ENCODE measurements at places on chromosomes 3 and 15.
A peak's percentile ranks its signal among the peaks of the same experiment; 100 is the strongest.

DNA sequence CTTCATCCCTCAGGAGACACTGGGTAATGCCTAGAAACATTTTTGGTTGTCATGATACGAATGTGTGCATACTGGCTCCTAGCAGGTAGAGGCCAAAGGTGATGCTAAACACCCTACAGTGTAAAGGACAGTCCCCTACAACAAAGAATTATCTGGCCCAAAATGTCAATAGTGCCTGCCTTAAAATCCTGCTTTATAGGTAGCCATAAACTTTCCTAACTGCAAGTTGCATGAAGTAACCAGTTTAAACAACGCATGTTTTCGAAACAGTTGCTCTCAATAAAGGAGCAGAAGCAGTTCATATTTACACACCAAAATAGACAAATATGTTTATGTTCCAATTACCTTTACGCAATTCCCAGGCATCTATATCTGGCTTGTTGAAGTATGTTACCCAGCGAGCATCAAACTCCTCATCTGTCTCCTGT is 9.1 kb downstream of the COX5A start:
- DNase-seq, result no peak

DNA sequence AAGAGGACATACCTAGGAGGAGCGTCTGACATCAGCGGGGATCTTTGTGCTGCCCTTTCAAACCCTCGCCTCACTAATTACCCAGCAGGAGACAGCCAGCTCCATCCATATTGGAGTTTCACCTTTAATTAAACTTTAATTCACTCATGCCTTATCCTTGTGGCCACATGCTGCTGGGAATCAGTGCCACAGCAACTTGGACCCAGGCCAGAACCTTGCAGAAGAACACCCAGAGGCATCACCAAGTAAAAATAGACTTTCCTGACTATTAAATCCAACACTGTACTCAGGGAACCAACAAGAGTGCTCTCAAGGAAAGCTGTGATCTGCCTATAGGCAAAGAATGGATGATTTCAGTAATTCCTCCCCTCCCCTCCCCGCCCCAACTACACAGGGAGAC is 23.9 kb downstream of the EIF1B start:
- DNase-seq, result no peak

GRCh38 chr15:57732526-57733331 is 26.2 kb downstream of the POLR2M start:
- DNase-seq, result no peak

- no peak for DNase-seq
Observed at GRCh38 chr3:187982142-187982541, 171.8 kb upstream of the LPP start.

- DNase-seq, result no peak
Observed at GRCh38 chr3:126320517-126321293, 36.5 kb downstream of the KLF15 start.

DNA sequence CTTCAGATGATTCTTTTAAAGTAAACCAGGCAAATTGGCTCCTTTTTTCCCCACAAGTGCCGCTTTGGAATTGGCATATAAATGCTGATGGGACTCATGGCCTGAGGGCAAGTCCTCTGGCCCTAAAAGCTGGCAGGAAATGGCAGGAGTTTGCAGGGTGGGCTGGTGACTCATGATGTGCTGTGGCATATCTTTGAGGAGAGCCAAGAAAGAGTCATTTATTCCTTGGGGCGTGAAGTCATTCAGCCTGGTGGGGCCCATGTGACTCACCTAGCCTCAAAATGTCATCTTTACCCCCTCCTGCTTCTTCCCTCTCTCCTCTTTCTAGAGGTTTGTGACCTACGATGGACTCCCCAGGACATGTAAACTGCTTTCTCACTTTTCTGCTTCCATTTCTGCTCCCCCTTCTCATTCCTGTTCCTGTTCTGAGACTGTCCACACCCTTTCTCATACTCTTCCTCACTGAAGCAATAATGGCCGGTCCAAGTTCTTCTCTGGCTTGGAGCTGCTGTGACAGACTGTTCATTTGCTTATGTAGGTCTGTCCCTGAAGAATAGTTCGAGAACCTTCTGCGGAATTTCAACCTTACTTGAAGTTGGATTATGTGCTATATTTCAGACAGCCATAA is 326.1 kb downstream of the SATB1 start:
- DNase-seq, result peak; percentile 1

GRCh38 chr3:18808429-18808828 is 339.9 kb upstream of the KCNH8 start:
- DNase-seq, result no peak

DNA sequence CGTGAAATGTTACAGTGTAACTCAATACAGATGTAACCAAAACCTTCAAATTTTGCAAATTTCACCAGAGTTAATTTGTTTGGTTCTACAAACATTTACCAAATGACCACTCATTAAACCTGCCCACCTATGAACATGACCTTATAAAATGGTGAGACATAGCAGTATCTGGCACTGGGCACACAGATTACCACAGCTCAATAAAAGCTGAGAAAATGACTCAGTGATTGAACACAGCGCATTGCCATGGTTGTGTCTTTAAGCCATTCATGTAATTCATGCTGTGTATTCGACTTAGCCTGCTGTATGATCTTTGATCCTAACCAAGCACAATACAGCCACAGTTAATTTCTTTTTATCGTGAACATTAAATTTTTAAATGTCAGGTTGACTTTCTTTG is 11.3 kb downstream of the PPARG start:
- no peak for DNase-seq

GRCh38 chr3:128994173-128994512 is 267 bp upstream of the CFAP92 start:
- no peak for DNase-seq

GRCh38 chr3:188053710-188054380 is 100.1 kb upstream of the LPP start:
- DNase-seq, result no peak

DNA sequence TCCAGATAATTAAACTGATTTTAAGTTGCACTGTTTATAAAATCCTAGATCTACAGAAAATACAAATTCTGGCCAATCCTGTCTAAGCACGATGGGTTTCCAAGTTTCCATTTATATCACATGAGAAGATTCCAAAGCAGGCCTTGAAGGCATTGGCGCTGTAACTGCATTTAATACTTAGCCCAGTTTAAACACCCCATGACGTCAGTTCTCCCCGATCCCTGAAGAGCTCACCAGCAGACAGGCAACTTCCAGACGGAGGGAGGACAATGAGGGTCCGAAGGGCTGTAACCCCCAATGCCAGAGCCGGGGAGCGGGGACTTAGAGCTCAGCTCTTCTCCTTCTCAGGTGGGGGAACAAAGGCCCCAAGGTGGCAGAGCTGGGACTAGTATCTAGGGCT is 117.3 kb downstream of the XXYLT1 start:
- no peak for DNase-seq

DNA sequence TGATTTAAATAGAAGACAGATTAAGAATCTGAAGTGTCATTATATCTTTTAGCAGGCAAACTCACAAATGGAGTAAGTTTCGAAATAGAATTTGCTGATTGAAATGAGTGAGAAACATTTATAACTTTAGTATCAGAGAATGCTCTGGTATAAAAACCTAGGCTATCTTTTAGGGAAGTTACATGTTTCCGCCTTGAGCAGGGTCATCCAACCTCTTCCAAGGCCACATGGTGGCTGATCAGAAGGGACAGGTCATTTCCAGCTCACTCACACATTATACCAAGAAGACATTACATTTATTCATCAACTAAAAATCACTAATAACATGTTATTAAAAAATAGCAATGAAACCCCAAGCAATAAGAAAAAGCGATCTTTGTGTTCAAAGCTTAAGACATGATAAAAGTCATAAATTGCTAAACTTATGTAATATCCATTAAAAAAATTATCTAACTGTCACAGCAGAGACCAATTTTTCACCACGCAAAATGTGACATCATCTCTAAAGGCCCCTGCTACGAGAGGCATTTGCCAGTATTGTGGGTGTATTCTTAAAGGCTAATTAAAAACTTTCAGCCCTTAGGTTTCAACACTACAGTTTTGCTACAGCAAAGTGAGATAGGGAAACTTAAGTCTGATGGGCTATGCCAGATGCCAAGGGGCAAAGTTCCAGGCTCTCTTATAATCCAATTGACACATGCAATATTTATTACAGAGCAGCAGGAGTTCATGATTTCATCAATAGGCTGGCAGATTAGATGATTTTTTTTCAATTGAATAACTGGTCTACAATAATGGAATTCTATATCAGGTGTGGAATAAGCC is 240.4 kb upstream of the TBL1XR1 start:
- peak; percentile 39 for DNase-seq

DNA sequence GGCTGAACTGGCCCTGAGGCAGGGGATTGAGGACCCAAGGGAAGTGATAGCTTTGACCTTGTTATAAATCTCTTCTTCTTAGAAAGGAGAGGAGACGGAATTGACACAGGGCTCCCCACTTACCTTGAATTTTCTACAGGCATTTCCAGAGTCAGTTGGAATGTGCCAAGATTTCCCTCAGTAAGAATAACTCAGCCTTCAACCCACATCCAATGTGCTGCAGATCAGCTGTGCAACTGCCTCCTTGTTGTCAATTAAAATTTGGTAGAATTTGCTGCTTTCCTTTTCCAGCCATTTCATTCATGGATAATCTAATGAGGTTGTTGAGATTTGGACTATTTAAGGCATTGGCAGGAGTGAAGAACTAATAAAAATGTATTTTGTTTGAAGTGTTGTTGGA is 14.6 kb downstream of the MED12L start:
- no peak for DNase-seq

GRCh38 chr3:15102836-15103235 is 3.9 kb upstream of the RBSN start:
- peak; percentile 52 for DNase-seq

DNA sequence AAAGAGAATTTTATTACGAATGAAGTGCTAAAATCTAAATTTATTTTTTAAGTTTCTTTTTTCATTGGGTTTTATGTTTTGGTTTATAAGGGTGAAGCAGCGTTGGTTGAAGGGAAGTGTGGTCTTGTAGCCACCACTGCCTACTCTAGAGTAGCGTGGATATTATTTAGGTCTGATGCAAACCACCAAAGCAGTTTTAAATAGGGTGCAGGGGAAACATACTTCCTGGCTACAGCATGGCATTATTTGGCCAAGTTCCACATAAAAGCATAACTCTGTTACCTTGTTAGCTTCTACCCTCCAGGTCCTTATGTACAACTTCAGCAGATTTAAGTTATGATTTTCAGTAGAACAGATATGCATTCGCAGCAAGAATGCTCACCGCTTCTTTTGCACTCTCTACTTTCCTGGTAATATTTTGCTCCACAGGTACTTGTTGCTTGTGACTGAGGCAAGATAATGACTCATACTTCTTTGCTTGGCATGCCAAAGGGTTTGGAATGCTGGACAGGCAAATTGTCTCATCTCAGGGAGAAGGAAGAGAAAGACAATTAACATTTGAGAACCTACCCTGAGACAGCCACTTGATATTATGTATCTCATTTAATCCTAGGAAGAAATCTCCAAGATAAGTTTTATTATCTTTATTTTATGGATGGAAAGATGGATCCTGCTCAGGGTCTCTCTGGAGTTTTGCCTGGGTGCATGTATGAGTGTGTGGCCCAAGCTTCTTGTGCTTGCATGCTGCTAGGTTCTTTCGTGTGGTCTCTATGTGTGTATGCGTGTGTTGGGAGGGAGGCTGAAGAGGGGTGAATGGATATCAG is 5.4 kb downstream of the TGFBR2 start:
- DNase-seq, result no peak

DNA sequence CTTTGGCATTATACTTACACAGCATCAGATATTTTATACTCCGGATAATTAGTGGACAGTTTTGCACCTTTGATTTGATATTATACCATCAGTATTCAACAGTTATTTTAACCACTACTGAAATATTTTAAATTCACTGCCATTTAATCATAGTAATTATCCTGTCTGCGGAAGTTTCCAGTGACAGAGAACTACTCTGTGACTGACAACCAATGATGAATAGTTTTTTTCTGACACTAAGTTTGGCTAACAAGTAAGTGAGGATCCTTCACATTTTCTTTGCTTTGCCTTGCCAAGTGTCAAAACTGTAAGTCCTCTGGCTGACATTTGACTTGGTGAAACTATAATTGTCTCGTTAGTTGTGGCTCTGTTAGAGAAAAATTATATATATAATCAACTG is 30.5 kb upstream of the GOLGA8B start:
- DNase-seq, result no peak

GRCh38 chr3:9862391-9863057 is 17.5 kb downstream of the CIDEC start:
- DNase-seq, result no peak

DNA sequence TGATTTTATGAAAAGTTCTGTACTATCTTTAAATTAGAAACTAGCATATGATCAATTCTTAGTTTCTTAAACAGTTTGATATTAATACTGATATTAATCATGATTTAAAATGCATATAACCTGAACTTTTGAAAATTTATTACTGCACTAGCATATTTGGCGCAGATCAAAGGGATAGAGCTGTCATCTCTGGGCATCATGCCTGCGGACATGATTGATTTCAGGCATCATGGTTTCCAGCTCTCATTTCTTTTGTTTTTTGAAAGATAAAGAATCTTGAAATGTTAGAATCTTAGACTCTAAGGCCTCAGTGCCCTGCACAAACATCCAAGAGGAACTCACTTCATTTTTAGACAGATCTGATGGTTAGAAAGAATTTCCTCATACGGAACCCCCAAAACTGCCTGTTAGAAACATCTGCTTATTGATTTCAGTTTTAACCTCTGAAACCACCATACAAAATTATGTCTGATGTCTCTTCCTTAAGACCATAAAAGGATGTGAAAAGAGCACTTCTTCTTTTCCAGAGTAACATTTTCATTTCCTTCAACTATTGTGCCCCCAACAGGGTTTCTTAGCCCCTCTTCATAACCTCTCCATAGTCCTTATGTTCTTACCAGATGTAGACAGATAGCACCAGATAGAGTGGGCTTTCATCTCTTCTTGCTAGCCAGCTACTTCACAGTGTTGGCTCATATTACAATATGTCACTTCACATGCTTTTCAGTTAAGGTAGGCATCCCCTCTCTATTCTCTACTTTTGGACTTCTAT is 110.8 kb downstream of the BBX start:
- peak; percentile 45 for DNase-seq

GRCh38 chr3:167787440-167787839 is 51.9 kb downstream of the SERPINI1 start:
- DNase-seq, result no peak

DNA sequence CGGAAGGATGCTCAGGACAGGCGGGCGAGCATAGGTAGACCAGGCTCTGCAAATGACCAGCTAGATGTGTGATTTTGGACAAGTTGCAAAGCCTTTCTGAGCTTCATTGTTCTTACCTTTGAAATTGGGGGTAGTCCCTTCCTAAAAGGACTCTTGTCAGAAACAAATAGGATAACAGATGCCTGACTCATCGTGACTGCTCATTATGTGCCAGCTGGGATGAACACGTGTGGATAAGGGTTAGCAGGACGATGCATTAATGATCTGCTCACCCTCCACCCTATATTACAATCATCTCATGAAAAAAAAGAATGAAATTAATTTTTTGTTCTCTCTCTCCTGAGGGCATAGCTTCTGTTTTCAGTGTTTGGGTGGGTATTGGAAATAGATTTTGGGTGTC is 223.4 kb downstream of the NR2F2 start:
- no peak for DNase-seq

DNA sequence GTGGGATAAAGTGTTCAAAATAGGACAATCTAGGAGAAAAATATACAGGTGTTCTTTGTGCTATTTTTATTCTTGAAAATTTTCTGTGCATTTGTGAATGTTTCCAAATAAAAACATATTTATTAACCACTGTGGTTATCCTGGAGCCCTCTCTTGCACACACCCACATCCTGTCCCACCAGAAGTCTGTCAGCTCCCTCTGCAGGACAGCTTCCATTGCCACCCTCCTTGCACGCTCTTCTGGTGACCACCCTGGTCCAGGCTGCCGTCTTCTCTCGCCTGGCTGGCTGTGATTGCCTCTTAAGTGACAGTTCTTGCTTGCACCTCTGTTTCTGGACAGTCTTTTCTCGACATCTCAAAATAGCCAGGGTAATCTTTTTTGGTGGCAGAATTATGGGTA is 394.0 kb downstream of the LRTM1 start:
- DNase-seq, result no peak
